DMS79 (cell line): ENCODE measurements at places on chromosomes 4 and X.

- no peak for DNase-seq
Measured at GRCh38 chrX:139287155-139287924, 243.2 kb upstream of the F9 start.

DNA sequence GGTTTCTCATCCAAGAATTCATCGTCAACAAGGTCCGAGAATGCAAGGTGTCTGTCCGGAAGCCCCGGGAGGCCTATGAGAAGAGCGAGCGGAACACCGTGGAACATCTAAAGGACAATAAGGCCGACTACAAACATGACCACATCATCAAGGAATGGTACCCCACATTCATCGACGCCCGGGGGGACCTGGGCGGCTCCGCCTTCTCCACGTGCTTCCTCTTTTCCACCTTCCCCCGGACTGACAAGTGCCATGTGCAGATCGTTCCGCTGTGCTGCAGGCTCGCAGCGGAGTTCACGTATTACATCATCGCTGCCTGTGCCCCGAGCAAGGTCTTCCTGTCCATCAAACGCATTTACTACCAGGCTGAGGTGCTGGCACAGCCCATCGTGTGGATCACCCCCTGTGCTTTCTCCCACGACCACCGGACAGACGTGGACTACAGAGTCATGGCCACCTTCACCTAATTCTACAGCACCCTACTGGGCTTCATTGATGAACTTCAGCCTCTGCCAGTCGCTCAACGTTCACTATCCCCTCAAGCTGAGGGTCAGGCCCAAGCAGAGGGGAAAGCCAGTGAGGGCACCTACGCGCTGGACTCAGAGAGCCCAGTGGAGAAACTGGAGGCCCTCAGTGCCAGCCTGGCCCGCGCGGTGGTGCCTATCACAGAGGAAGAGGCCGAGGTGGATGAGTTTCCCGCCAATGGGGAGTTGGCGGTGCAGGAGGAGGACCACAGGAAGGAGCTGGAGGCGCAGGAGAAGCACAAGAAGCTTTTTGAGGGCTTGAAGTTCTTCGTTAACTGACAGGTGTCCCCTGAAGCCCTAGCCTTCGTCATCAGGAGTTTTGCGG, 125.9 kb upstream of the PABPC4L start:
- DNase-seq, result no peak

GRCh38 chrX:49111791-49112190, 11.7 kb downstream of the GPKOW start:
- no peak for DNase-seq

DNA sequence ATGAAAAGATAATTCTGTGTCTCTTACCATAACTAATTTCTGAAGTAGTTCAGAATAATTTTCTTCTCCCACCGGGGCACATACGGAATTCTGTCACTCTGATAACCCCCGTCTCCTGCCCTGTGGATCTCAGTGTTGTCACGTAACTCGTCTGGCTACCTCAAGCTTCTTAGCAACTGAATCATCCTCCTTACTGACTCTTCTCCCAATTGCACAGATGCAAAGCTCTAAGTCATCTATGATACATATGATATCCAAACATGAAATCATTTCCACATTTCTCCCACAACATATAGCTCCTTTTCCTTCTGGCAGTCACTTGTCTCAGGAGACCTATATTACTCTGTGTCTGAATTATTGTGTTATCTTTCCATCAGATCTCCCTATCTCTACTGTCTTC, 1043.1 kb upstream of the TENM3 start:
- no peak for DNase-seq

GRCh38 chr4:87075876-87076275, 141.1 kb downstream of the AFF1 start:
- DNase-seq, result no peak
